ENCODE measurements at places on chromosomes 6 and 20. TPM values are rescaled to one million over a fixed set of nuclear protein-coding genes. Genes with fewer than 3 reads are reported as not detected.

The PHACTR3 gene
- not detected for total RNA-seq

The SEMG1 gene
- total RNA-seq = not detected

The RRAGD gene
- 0.27 TPM for total RNA-seq

The PRKN gene
- 2.1 TPM for total RNA-seq

The LHFPL5 gene
- total RNA-seq = not detected

The TMEM217 gene
- 9.1 TPM for total RNA-seq

The LY6G5C gene
- 1.3 TPM for total RNA-seq

The SCRT2 gene
- not detected for total RNA-seq

The MATN4 gene
- not detected for total RNA-seq

The MCHR2 gene
- total RNA-seq = not detected

The PRDM1 gene
- total RNA-seq = 7.4 TPM

The PRICKLE4 gene
- 3.3 TPM for total RNA-seq

The SLC4A11 gene
- 3.6 TPM for total RNA-seq

The BNIP5 gene
- not detected for total RNA-seq

The MED20 gene
- 40.3 TPM for total RNA-seq

The RNF182 gene
- 0.40 TPM for total RNA-seq
